ENCODE measurements at places on chromosomes 3 and 15.

- no peak for DNase-seq
Observed at GRCh38 chr15:39850436-39850835, 67.8 kb upstream of the FSIP1 start.

DNA sequence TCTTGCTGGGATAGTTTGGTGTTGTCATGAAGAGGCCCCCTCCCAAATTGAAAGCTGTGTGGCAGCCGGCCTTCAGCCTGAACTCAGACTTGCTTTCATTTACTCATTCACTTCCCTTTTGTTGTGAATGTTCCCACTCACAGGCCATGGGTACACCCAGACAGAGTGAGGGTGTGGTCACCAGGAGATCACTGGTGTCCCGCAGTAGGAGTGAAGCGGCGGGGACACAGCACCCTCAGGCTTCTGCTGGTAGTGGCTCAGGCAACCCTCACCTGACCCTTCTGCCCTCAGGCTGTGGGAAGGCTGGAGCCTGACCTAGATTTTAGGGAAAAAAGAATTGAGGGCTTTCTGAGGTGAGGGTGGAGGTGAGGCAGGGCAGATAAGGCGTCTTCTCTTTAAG, 244.4 kb downstream of the SOX2 start:
- no peak for DNase-seq

GRCh38 chr15:70502529-70502928, 260.8 kb downstream of the UACA start:
- DNase-seq, result no peak

GRCh38 chr15:55221090-55222011, 24.6 kb upstream of the RSL24D1 start:
- DNase-seq, result no peak

- no peak for DNase-seq
Observed at GRCh38 chr3:132405609-132406299, 11.5 kb upstream of the DNAJC13 start.

DNA sequence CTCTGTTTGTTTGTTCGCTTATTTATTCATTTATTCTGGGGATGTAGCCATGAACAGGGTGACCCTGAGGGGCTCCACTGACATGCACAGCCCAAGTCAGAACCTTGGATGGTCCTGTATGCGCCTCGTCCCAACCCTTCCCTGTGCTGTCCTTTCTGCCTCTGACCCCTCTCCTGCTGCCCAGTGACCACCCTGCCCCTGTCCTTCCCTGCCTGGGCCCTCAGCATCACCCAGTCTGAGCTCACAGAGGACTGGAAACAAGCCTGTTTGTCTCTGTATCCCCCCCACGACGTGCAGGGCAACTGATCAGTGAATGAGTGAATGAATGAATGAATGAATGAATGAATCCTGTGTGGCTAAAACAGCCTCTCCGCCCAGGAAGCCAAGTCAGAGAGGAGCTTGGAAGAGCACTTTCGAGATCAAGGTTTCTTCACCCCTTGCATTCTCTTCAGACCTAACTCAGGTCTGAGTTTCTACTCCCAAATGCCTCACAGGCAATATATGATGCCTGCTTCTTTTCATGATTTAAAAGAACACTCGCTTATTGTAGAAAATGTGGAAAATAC, 157.7 kb downstream of the SMAD6 start:
- DNase-seq, result no peak

GRCh38 chr3:171646357-171647133, 163.7 kb downstream of the PLD1 start:
- no peak for DNase-seq

GRCh38 chr3:31167666-31168065, 273.2 kb upstream of the GADL1 start:
- DNase-seq, result no peak

DNA sequence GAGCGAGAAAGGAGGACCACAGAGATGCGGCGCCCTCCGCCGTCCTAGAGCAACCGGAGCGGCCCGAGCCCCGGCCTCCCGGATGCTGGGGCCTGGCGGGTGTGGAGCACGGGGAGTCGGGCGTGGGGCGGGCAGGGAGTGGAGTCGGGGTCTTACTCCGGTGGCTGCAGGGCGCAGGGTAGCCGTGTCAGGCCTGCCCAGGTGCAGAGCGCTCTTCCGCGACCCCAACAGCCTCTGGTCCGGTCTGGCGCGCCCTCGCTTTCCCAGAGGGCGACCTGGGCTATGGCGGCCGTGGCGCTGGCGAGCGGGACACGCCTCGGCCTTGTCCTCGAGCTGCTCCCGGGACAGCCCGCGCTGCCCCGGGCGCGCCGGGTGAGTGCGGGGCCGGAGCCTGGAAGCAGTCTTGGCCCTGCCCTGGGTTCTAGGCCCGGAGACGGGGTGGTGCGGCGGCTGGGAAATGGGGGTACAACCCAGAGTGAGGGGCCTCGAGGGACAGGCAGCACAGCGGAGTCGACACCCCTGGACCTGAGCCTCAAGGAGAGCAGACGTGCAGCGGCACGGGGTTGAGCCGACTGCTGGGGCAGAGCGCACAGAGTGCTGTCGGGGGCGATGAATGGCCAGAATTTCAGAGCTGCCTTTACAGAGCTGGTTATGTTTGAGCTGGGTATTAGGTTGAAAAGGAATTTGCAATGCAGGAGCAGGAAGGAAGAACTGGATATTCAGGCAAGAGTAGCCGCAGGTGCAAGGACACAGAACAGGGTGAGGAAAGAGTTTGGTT, at the start of gene ZNF662:
Gene ZNF662, plus strand, starts transcription at position 73 of the 778 bp plus-strand sequence. CDS start 1,973 bp downstream, outside the sequence.
- peak; percentile 18 for DNase-seq

GRCh38 chr3:195714380-195715011, 6.3 kb upstream of the MUC20 start:
- DNase-seq, result no peak

DNA sequence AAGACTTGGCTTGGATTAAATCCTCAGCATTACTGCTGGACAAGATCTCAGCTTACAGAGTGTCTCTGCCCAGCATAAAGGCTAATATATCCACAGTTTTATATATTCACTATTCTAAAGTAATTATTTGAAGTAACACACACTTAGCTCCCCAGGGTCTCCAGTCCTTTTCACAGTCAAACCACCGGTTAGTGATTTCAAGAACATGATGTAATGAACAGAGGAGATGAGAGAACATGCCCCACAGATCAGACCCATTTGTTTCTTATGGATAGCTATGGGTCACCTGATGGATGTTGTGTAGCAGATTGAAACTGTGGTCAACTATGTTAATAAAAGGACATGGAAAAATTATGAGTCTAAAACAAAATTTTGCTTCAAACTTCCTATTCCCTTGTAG, 44.8 kb upstream of the MRPL3 start:
- no peak for DNase-seq

- DNase-seq, result no peak
Observed at GRCh38 chr3:151328298-151328995, 902 bp downstream of the P2RY13 start.

GRCh38 chr3:117631781-117632180, 922.2 kb downstream of the TUSC7 start:
- no peak for DNase-seq

DNA sequence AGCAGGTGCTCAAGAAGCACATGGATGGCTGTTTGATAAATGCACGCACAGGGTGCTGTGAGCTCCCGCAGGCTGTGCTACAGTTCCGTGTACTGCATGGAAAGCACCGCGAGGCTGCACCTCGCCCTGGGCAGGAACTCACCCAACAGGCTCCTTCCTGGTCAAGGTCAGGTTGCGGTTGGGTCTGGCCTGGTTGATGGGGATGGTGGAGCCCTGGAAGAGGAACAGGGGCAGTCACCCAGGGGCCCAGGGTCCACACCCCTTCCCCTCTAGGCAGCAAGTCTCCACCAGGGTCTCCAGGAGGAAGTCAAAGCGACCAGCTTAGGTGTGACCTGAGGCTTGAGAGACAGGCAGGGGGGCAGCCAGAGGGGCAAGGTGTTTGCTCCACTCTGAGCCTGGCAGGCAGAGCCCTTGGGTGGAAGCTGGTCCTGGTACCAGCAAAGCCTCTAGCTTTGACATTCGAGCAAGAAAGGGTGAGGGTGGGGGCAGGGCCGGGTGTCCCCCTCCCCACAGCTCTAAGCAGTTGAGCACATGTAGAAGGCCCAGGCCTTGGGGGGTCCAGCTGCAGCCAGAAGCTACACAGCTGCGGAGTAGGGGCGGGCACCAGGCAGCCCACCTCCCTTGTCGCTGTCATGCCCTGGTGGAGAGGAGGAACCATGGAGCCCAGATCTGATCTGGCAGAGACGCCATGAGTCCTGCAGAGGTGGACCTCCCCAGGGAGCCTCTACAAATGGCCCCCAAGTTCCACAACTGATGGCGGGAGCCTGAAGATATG, 46.3 kb upstream of the SLC41A3 start:
- no peak for DNase-seq

GRCh38 chr15:81182031-81182755, 14.5 kb upstream of the IL16 start:
- no peak for DNase-seq

GRCh38 chr15:32893421-32893820, 175.6 kb downstream of the GREM1 start:
- DNase-seq, result no peak

DNA sequence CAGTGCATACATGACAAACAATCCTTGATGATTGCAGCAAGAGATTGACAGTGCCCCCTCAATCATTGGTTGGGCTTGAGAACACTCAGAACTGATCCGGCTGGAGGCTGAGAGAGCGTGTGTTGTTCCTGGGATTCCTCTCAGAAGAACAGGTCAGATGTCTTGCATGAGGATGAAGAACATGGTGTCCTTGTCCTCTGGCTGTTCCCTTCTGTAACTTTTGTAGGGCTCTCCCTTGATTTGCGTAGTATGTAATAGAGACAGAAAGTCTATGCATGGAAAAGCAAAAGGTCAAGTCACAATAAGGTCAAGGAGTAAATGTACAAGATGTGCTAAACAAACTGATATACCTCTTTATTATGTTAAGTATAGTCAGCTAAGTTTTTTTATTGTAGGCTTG, 8.2 kb downstream of the CHST2 start:
- DNase-seq, result no peak

DNA sequence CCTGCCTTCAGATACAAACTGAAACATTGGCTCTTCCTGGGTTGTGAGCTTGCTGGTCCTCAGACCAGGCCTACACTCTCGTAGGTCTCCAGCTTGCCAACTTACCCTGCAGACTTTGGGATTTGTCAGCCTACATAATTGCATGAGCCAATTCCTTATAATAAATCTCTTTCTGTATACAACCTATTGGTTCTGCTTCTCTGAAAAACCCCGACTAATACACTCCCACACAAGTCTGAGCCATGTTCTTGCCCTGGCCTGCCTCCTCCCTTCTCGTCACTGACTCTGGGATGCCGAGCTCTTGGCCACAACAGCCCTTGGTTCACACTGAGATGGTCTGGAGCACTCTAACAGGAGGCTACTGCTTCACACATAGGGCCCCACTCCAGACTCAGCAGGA, 9.5 kb downstream of the CYP19A1 start:
- no peak for DNase-seq

DNA sequence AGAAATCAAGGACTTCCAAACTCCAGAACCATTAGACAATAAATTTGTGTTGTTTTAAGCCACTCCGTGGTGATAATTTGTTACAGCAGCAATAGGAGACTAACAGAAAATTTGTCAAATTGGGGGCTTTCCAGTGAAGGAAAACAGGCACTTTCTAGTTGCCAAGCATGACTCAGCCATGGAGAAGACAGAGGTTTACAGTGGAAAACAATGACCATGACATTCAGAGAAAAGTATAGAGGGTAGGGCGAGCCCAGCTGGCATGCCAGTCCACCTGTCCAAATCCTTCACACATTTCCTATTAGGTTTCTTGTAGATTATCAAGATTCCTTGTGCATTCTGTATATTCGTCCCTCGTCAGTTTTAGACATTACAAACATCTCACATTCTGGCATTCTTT, 24.9 kb downstream of the SLCO2A1 start:
- DNase-seq, result no peak

DNA sequence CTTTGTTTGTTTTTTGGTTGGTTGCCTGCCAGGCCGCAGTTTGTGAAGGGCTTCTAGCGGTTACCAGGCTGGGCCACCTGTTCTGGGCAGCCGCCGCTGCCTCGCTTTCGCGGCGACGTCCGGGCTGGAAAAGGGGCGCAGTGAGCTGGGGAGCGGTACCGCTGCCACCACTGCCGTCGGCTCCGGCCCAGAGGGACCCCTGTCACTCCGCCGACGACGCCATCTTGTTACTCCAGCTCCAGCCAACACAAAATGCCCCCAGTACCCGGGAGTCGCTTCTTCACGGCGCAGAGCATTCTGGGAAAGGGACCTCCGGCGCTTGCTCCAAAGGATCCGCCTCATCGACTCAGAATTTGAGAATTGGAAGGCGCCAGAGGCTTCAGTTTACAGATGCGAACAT, 238.8 kb downstream of the CDIN1 start:
- no peak for DNase-seq

DNA sequence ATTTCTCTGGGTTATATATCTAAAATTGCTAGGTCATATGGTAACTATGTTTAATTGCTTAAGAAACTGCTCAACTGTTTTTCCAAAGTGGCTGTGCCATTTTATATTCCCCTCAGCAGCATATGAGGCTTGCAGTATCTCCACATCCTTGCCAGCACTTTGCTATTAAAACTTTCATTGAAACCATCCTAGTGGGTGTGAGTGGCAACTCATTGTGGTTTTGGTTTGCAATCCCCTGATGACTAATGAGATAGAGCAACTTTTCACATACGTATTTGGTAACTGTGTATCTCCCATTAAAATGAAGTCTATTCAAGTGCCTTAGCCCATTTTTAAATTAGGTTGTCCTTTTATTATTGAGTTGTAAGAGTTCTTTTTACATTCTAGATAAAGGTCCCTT, 17.3 kb downstream of the KPNA1 start:
- no peak for DNase-seq

GRCh38 chr15:65598468-65598867, 12.5 kb downstream of the INTS14 start:
- DNase-seq, result no peak

GRCh38 chr3:170903123-170903522, 5.3 kb downstream of the EIF5A2 start:
- DNase-seq, result no peak

GRCh38 chr3:187725653-187726370, 19.5 kb downstream of the BCL6 start:
- DNase-seq, result no peak

- no peak for DNase-seq
Observed at GRCh38 chr3:98817547-98818041, 54.5 kb downstream of the ST3GAL6 start.

DNA sequence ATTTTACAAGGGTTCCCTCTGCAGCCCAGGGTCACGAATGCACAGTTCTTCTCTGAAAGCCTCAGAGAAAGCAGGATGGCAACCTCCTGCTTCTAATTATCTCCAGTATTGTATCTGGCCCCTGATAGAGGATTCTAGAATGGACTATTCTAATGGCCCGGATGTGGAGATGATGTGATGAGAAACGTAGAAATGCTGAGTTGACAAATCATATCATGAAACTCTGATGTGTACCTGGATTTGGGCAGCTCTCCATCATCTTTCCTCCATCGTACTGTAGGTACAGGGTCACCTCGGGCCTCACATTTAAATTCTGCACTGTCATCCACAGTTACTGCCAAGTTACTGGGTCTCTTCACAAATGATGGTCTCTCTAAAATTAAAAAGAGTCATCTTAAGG, 1050.8 kb downstream of the ROBO1 start:
- DNase-seq, result no peak

- no peak for DNase-seq
Observed at GRCh38 chr3:188829130-188829529, 342.6 kb upstream of the TPRG1 start.

- no peak for DNase-seq
Observed at GRCh38 chr3:188316021-188316722, 162.2 kb downstream of the LPP start.

Measured in activated CD8-positive, alpha-beta memory T cell treated with anti-CD3 and anti-CD28 coated beads for 48 hours (primary cell).